ENCODE measurements at places on chromosomes 4 and X.

DNA sequence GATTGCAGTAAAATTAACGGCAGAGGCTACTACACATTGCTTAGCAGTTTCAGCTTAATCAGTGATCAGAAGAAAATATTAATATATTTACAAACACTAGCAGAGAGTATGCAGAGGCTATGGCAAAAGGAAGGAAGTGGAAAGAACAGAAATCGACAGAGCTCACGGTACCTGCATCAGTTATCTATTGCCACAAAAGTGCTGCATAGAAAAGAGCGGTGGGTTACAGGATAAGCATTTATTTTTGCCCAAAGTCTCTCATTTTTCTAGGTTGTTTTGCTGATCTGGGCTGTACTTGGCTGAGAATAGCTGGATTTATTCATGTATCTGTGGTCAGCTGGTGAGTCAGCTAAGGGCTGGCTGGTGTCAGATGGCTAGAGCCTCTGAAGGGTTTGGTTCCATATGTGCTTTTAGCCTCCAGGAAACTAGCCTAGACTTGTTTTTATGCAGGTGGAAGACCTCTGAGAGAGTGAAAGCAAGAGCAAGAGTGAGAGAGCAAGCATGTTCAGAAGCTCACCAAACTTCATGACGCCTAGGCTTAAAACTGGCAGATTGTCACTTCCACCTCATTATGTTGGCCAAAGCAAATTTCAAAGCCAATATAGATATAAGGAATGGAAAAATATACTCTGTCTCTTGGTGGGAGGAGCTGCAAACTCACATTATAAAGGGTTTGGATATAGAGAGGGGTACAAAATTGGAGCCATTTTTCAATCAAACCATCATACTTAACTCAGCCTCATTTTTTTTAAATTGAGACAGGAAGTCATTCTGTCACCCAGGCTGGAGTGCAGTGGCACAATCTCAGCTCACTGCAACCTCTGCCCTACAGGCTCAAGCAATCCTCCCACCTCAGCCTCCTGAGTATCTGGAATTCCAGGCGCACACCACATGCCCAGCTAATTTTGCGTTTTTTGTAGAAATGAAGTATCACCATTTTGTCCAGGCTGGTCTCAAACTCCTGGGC is 153.2 kb upstream of the RPL34 start:
- no peak for DNase-seq

GRCh38 chrX:5708251-5708650 is 520.4 kb downstream of the NLGN4X start:
- DNase-seq, result no peak

- DNase-seq, result no peak
These were observed 54.6 kb upstream of the HHIP start for GRCh38 chr4:144591401-144591800.

DNA sequence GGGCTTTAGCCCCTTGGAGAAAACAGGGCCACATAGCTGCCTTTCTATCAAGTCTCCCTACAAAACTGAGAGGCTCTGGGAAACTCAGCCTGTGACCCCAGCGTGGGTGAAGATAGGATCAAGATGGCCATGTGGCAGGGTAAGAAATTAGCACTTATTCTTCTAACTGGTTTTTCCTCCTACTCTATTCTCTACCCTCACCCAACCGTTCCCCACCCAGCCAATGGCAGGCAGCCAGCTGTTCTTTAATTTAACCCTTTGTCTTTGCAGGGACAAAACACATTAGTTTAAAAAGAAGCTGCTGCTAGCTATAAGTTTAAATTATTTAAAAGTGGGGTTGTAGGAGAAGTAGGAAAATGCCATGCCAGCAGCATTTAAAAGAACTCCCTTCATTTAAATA is 2.8 kb downstream of the CLCN5 start:
- no peak for DNase-seq
